ENCODE measurements at places on chromosomes 16 and 17. TPM values are rescaled to one million over a fixed set of nuclear protein-coding genes. Genes with fewer than 3 reads are reported as not detected.

ORC6 gene
- 48.0 TPM for total RNA-seq

SLC38A8 gene
- total RNA-seq = not detected

AKAP10 gene
- 31.3 TPM for total RNA-seq

CDH11 gene
- total RNA-seq = not detected

RSKR gene
- total RNA-seq = 25.1 TPM

GPR142 gene
- total RNA-seq = not detected

LRRC37A gene
- 1.5 TPM for total RNA-seq

Measured in activated T-cell treated with anti-CD3 and anti-CD28 coated beads, Interleukin-2, amount 50 U/mL, for 72 hours (primary cell).